ENCODE measurements at places on chromosomes 2 and 18.

GRCh38 chr2:101152272-101153076, 1.3 kb upstream of the TBC1D8 start:
- peak; percentile 63 for DNase-seq

DNA sequence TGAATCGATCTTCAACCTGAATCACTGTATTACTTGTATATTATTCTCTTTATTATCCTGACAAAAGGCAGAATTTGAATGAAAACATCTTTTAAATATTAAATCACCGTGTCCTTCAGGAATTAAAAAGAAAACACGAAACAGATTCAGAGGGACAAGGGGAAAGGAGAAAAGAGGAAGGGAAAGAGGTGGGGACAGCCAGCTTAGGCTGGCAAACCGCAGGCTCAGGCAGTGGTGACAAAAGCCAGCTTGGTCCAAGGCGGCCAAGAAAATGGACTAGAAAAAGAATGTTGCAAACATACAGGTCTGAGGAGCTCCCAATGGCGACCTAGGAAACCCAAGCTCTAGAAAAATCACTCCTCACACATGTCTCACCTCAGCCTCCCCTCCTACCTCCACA, 6.8 kb downstream of the B4GALT6 start:
- DNase-seq, result no peak

- no peak for DNase-seq
Measured at GRCh38 chr2:142989273-142990204, 112.1 kb downstream of the KYNU start.

DNA sequence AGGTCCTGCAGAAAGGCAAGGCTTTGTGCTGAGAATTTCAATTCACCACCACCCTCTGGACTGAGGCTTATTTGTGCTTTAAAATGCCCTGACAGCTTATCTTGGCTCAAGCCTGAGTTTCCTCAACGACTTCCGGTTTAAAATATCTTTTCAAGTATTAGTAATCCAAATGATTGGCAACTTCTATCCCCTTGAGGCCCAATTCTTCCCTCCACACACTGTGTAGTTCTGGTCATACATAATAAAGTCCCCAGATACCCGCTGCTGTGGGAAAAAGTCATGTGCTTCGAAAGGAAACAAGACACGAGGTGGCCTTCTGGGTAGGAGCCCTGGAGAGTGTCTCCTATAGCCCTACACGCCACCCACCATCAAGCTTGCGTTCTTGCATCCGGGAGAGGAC, 393.4 kb downstream of the ALK start:
- DNase-seq, result no peak

DNA sequence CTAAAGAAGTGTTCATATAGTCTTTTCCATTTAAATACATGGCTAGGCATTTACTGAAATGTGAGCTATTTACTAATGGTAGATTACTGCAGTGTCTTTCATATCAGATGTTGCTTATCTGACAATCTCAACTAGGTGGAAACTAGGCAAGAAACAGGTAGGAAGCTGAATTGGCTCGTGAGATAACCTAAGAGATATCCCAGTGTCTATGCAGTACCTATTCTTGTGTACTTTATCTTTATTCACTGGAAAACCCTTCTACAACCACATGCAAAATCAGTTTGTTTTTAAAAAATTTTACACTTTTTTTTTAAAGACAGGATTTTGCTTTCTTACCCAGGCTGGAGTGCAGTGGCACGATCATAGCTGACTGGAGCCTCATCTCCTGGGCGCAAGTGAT, 63.8 kb downstream of the PLCL1 start:
- DNase-seq, result no peak

- peak; percentile 61 for DNase-seq
Measured at GRCh38 chr2:25877431-25878360, 591 bp downstream of the ASXL2 start.

DNA sequence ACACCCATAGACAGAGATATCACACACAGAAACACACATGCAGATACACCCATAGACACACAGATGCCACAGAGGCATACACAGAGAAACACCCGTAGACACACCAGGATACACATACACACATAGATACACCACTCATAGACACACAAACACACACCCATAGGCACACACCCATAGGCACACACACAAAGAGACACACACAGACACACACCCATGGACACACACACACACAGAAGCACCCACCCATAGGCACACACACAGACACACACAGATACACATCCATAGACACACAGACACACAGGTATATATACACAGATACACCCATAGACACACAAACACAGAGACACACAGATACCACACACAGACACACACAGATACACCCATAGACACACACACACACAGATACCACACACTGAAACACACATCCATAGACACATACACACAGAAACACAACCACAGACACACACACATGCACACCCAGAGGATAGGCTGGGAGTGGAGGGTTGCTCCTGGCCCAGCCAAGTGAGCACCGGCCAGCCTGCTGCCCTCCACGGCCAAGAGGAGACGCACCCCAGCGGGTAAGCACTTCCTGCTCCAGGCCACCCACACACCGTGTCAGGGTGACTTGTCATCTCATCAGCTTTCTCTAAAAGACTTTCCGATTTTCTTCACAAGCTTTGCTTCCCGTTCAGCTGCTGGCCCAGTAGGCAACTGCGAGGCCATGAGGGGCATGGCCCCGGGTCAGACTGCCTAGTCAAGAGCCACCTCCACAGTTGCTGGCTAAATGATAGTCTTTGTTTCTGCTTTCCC, 14.1 kb upstream of the CNNM3 start:
- DNase-seq, result no peak

Data from RWPE1 (cell line).